DMS 273 treated with DMSO at 0.1 percent for 48 hours (cell line): ENCODE measurements at places on chromosomes 5 and 9.

DNA sequence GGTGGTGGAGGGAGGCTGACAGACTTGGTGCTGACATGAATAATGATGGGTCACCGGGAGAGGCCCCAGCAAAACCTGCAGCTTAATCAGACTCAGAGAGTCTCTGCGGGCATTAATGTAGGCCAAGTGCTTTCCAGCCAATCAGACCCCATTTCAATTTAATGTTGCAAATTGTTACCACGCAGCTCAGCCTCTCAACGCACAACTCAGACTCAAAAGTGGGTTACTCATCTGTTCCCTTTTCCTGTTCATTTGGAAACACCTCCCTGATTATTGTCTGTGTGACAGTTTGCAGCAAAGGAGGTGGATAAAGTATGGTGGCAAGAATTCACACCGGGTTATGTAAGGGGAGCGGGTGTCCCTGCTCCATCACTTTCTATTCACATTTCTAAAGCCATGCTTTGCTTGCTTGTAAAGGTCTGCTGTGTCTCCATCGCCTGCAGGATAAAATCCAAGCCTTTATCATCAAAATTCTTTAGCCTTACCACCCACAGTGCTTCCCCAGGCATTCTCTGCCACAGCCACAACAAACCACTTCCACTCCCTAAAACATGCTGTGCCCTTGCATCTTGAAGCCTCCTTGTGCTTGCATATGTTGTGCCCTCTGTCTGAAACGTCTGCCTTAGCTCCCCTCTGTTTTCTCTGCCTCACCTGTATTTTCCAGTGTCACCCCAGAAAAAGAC lies 156.5 kb downstream of the ASTN2 start:
- DNase-seq = no peak

- no peak for DNase-seq
These were observed 242.5 kb downstream of the SEC61B start for GRCh38 chr9:99464568-99464967.

DNA sequence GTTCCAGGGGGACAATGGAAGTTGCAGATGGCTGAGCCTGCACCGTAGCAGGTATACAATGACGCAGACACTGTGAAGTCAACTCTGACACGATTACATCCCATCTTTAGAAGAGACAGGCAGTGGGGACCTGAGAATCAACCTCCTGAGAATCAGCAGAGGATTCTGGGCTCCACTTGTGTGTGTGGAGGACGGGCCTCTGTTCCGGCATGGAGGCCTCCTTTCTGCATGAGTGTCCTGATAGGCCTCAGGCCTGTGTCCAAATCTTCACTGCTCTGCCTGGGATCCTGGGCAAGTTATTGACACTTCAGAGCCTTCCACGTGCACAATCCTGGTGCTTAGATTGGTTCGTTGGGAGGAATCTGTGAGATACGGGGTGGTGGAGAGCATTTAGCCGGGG lies 151.2 kb upstream of the COL5A1 start:
- no peak for DNase-seq

- no peak for DNase-seq
These were observed 43.3 kb upstream of the ISOC1 start for GRCh38 chr5:129051283-129051682.

- no peak for DNase-seq
These were observed 55.0 kb upstream of the APC start for GRCh38 chr5:112682621-112683061.

DNA sequence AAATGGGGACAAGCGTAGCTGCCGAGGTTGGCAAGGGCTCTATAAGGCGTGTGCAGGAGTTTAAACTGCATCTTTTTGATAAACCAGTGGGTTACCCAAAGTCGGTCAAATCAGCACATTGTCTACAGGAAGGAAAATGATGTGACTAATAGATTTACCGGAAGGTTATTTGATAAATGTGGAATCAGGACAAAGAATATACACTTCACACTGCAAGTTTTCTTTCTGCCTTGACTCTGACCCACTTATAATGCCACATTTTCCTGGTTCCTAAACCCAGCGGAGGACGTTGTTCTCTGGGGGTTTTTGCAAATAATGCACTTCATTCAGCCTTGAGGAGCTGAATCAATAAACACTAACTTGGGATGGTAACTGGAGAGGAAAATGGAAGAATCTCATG lies 76.8 kb downstream of the TTLL11 start:
- DNase-seq = no peak

- peak; percentile 44 for DNase-seq
These were observed 15.0 kb downstream of the LHX6 start for GRCh38 chr9:122213589-122214413.

- no peak for DNase-seq
These were observed 2128.3 kb upstream of the C9orf72 start for GRCh38 chr9:29701559-29701958.

- no peak for DNase-seq
These were observed 43.2 kb downstream of the MRRF start for GRCh38 chr9:122307925-122308324.

DNA sequence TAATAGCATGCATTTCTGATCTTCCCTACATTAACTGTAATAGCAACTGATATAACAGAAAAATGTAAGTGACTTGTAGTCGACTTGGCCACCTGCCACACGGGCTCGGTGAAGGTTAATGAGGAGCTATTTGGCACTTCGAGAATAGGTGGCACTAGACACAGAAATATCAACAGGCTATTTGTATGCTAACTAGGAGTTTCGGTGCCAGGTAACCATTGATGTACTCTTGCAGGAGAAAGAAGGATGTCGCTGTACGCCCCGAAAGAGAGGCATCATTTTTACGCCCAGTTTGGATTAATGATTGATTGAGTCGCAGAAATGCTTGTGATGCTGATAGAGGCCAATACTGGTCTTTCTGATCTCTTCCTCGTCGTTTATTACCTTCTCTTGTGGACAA lies 516 bp upstream of the DMRT2 start:
- no peak for DNase-seq

DNA sequence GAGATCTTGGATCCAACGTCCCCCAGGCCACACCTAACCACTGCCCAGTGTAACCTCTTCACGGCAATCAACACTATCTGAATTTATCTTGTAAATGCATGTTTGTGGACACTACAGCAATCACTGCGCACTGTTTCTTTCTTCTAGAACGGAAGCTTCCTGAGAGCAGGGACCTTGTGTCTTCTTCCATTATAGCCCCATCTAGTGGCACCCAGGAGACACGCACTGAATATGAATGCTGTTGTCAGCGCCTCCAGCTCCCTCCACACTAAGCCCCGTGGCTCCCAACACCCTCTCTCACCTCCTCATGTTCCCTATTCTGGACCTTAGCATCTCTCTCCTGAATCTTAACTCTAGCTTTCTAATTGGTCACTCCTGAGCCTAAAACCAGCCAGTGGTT lies 72.7 kb downstream of the SMIM23 start:
- no peak for DNase-seq

DNA sequence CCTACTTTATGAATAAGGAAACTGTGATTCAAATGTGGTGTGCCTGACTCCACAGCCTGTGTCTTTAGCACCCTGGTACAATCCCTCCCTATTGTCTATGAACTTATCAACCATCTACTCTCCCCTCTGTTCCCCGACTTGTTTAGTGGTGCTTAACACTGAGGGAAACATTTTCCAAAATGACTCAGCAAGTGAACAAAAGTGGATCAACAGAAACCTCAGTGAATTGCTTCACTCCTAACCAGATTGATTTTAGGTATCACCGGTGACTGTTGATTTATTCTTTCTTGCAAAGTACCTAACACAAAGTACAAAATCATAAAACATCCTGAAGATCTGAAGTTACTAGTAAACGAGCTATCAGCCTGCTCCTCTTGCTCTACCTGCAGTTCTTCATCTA lies 42.1 kb upstream of the RAPGEF6 start:
- no peak for DNase-seq

GRCh38 chr9:95836072-95836471 lies 39.4 kb upstream of the ERCC6L2 start:
- DNase-seq = no peak

DNA sequence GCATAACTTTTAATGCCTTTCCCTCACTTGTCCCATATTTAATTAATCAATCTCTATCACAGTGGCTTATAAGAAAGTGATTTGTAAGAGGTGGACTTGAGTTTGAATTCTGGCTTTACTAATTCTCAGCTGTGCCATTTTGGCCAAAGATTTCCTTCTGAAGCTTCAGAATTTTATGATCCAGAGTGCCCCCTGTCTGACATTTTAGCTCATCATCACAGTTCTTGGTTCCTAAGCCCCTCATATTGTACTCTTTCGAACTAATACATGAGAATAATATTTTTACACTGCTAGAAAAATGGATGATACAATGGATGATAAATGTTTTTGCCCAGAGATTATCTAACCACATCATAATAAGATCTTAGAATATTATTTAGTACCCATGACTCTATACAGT lies 1014.1 kb downstream of the PTPRD start:
- no peak for DNase-seq

DNA sequence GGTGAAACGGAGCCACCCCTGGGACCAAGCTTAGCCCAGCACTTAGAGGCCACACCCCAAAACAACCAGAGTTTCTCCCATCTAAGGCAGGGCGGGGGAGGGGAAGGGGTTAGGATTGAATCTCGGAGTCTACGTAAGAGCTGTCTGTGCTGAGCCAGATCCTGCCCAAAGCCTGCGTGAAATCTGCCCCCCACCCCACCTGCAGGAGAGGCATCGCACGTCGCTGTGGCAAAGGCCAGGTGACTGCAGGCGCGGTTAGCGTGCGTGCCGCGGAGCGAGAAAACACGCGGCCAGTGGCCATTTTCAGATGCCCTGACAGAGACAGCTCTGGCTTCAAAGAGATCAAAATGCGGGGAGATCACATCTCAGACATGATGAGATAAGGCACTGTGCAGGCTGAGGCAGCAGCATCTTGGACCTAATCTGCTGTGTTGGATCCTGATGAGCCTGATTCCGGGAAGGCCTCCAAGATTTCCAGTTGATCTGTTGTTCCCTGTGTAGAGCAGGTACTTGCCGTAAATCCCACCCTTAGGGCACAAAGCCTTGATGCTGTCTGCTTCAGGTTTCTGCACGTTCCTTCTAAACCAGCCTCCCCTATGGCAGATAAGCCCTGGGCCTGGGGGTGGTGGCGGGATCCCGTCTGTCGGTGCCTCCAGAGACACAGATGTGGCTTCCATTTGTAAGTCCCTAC lies 2.5 kb upstream of the QSOX2 start:
- no peak for DNase-seq

DNA sequence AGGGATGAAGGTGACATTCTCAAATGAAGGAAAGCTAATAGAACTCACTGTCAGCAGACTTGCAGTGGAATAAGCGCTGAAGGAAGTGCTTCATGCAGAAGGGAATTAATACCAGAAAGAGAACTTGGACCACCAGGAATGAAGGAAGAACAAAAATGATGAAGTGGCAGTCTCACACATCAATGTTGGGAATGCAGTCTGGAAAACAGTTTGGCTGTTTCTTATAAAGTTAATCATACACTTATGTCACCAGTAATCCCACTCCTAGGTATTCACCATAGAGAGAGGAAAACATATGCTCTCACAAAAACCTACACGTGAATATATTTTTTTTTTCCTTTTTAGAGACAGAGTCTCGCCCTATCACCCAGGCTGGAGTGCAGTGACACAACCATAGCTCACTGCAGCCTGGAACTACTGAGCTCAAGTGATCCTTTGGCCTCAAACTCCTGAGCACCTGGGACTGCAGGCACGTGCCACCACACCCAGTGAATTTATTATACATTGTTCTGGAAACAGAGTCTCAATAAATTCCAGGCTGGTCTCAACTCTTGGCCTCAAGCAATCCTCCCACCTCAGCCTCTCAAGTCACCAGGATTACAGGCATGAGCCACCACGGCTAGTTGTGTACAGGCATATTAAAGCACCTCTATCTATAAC lies 81.2 kb downstream of the ROR2 start:
- no peak for DNase-seq

GRCh38 chr5:6475626-6476312 lies 27.1 kb downstream of the UBE2QL1 start:
- no peak for DNase-seq

DNA sequence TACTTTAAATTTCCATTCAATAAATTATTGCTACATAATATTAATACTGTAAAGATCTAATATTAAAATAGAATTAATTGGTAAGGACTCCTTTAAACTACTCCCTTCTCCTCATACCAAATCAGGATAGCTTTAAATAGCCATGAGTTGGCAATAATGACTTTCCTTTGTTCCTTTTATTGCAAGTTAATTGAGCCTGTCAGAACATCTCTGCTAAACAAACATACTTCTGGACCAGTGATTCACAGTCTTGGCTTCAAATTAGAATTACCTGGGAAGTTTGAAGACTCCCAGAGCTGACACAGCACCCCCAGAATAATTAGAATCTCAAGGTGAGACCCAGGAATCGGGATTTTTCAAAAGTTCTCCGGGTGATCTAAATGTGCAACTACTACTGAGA lies 18.7 kb downstream of the C5orf58 start:
- no peak for DNase-seq

DNA sequence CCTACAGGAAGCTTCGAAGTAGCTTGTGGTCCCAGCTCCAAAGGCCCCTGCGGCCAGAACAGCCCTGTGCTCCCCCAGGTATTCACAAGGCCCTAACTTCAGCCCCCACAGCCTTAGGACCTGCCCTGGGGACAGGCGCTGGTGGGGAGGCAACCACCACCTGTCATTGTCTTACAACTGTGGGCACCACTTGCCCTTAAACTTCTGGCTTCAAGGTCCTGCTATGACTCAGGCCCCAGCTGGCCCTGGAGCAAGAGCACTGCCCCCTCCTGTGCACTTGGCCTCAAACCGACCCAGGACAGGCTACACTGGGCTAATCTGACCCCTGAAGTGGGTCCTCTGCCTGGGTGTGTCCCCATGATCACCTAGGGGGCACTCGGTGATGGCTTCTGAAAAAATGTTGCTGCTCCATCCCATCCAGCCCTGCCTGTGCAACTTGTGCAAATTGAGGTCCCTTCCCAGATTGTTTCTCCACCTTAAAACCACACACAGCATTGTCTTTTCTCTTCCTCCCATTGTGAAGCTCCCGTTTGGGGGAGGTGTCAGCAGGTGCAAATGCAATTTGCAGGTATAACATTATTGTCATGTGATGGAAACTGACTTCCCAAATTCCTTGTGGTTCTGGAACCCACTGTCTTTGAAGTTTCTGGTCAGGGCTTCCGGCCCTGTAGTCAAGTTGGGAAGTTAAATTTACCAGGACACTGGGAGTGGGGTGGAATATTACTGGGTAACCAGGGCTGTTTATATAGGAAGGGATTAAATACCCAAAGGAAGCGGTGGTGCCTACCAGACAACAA lies 1.1 kb upstream of the PROB1 start:
- no peak for DNase-seq

DNA sequence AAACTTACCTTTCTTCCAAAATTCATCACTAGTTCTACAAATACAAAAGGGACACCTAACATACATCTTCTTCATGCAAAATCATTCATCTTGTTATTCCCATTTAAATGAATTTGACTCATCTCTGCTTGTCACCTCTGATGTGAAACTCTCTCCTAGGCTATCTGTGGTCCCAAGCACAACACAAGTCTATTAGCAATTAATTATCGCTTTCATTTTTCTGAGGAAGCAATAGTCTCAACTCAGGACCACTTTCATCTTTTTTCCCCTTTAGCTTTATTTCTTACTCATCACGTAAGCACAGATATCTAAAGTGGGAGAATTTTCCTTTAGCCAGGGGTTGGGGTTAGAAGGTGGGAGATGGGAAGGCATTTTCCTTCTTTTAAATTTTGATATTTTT lies 131.9 kb downstream of the ST8SIA4 start:
- no peak for DNase-seq
